NT2/D1 (cell line): ENCODE measurements at places on chromosomes 12 and 14.
A peak's percentile ranks its signal among the peaks of the same experiment; 100 is the strongest.

DNA sequence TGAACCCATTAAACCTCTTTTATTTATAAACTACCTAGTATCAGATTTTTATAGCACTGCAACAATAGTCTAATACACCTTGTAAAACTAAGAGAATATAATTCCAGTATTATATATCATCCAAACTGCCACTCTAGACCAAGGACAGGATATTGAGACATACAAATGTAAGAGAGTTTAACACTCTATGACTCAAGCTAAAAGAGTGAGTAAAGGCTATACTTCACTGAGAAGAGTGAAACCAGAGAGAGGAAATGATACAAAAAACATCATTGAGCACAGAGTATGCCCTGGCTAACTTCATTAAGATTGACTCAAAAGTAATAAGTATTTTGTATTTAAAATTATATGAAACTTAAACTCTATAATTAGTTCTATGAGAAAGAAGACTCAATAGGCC is 1951.9 kb upstream of the SEL1L start:
- no peak for DNase-seq

- DNase-seq, result no peak
Measured at GRCh38 chr12:507391-507796, 47.7 kb downstream of the B4GALNT3 start.

DNA sequence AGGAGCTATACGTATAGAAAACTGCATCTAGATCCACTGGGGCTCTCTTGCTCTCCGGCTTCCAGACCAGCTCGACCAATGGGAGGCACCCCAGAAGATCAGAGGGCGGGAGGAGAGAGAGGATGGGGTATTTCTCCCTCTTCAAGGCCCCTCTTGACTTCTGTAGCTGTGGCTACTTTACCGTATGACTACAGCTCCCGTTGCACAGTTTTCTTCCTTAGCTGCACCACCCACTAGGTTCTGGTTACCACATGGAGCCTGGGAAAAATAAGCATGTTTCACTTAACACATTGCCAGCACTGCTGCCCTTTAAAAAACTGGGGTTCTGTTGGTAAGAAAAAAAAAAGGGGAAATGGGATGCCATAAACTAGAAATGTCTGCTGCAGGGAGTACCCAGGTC is 214.4 kb downstream of the TBX5 start:
- DNase-seq, result no peak

GRCh38 chr12:3901116-3901515 is 27.9 kb upstream of the PARP11 start:
- no peak for DNase-seq

DNA sequence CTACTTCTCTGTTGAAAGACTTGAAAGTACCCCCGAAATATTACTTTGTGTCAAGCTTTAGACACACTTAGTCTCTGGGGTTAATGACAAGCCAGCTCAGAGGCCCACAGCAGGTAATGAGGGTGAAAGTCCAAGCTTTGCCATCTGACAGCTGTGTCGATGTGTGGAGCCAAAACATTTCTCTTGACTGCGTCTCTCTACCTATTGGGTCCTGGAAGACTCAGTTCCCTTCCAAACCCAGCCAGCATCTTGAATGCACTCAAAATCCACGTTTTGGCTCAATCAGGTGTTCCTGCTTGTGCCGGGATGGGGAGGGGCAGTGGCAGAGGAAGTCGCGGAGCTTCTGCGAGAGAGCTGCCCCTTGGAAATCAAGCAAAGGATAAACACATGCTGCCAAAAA is 3.2 kb downstream of the PLXNC1 start:
- DNase-seq, result no peak

DNA sequence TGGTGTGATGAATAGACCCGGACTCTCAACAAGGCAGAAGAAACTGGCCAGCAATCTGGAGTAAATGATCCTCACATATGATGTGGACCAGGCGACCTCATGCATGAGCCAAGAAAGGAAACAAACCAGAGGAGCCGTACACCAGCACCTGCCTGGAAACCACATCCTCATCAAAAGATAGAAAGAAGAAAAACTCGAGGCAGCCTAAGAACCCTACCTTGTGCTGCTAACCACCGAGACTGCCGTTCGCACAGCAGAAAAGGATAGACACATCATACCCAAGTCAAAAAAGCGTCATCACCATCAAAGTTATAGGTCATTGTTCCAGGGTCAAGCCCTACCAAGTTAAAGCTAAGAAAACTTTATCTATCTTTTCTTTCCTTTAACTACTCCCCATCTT is 66.7 kb downstream of the RESF1 start:
- no peak for DNase-seq

- no peak for DNase-seq
Measured at GRCh38 chr14:55339770-55340169, 68.5 kb downstream of the FBXO34 start.

- DNase-seq, result no peak
Measured at GRCh38 chr12:46660719-46661109, 165.1 kb downstream of the SLC38A4 start.

- no peak for DNase-seq
Measured at GRCh38 chr12:109523071-109523470, 45.6 kb downstream of the UBE3B start.

GRCh38 chr12:93365616-93366405 is 11.9 kb upstream of the NUDT4 start:
- DNase-seq, result no peak

DNA sequence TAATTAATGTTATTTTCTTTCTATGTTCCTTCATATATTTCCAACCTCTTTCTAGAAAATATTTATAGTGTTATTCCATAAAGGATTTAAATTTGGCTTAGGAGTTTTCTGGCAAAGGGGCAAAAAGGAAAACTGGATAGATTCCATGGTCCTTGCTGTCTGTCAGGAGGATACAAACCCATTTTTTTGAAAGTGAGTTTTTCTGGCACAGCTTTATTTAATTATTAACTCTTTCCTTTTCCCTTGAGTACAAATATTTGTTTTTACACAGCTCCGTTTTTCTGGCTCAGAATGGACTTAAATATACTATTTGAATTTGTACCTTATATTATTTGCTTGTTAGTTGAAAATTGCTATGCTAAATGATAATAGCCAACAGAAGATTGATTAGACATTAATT is 56.3 kb downstream of the MNAT1 start:
- no peak for DNase-seq

DNA sequence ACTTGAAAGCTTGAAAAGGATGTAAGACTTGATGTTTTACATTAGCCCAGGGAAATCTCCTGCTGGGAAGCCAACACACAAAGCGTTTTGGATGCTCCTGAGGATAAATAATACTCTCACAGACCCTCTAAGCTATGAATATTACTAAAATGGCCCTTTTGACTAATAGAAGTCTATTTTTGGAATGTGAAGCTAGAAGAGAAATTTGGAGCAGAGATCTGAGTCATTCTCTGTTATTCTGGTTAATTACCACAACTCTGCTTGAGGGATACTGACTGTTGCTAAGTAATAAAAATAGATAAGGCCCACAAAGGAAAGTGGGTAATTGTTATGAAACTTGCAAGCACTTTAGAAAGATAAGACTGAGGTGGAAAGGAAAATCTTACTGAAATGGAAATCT is 346.2 kb upstream of the STXBP6 start:
- DNase-seq, result no peak

- DNase-seq, result peak; percentile 63
Measured at GRCh38 chr12:51591016-51591901, at the start of gene SCN8A. TSS of gene SCN8A (plus strand) at chr12:51591233. CDS start at chr12:51662818, 71,585 bp downstream.

GRCh38 chr12:27615331-27615891 is 80.8 kb upstream of the REP15 start:
- DNase-seq, result no peak

DNA sequence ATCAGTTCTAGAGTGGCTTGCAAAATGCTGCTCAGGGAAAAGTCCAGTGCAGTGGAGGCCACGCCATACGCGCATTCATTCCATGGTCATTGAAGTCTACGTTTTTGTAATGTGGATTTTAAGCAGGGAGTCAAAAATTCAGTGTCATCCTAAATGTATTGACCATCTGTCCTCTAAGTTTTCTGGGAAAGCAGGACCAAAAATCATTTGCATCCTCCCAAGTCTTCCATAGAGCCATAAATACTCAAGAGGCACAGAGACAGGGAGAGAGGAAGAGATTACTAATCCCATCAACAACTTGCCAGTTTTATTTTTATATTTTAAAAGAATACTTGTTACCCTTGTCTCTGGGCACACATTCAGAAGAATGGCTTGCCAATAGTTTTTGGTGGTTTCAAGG is 36.9 kb downstream of the RHOJ start:
- no peak for DNase-seq

DNA sequence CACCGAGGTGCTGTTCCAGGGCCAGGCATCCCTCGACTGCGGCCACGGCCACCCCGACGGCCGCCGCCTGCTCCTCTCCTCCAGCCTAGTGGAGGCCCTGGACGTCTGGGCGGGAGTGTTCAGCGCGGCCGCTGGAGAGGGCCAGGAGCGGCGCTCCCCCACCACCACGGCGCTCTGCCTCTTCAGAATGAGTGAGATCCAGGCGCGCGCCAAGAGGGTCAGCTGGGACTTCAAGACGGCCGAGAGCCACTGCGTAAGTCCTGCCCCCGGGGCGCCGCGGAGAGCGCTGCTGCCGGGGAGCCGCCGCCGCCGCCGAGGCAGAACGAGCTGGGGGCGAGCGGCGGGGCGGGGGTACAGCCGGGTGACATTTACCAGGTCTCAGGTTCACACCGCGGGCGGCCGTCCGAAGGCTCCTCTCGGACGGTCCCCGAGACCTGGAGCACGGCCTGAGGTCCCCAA is 1.4 kb downstream of the PLXNC1 start:
- DNase-seq, result no peak

- DNase-seq, result no peak
Measured at GRCh38 chr12:131918311-131919050, 10.6 kb upstream of the PUS1 start.

DNA sequence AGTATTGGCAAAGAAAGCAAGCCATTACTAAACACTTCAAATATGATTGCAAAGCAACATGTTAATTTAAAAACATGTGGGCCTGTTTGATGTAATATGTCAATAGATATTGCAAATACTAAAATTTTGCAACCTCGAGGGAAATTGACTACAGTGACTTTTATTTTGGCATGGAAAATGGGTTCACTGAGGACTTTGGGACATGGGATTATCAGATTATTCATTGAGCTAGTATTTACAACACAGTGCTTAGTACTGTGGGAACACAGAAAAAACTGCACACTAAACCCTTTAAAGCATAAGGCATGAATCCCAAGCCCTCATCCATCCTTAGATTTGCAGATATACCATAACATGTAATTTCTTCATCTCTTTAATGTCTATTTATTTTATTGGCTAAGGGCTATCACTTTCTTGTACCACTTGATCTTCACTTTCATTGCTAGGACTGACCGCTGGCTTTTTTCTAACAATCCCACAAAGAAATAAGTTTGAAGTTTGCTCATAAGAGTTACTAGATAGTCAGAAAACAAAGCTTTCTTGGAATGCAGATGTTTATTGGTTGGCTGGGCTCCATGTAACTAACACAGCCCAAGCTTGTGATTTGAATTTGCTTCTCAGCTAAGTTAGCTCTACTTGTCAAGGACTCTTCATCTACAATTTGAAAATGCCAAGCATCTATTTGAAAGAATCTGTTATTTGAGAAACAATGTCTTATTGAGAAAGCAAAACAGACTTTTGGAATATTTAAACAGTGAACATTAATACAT is 48.7 kb downstream of the PPFIBP1 start:
- DNase-seq, result no peak

DNA sequence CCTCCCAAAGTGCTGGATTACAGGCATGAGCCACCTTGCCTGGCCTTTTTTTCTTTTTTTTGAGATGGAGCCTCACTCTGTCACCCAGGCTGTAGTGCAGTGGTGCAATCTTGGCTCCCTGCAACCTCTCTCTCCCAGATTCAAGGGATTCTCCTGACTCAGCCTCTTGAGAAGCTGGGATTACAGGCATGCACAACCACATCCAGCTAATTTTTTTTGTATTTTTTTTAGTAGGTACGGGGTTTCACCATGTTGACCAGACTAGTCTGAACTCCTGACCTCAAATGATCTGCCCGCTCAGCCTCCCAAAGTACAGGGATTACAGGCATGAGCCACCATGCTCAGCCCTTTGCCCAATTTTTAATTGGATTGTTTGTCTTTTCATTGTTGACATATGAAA is 58.0 kb downstream of the SINHCAF start:
- no peak for DNase-seq

- DNase-seq, result no peak
Measured at GRCh38 chr12:11688831-11689230, 39.4 kb downstream of the ETV6 start.
